ENCODE measurements at places on chromosomes 2 and 18.

DNA sequence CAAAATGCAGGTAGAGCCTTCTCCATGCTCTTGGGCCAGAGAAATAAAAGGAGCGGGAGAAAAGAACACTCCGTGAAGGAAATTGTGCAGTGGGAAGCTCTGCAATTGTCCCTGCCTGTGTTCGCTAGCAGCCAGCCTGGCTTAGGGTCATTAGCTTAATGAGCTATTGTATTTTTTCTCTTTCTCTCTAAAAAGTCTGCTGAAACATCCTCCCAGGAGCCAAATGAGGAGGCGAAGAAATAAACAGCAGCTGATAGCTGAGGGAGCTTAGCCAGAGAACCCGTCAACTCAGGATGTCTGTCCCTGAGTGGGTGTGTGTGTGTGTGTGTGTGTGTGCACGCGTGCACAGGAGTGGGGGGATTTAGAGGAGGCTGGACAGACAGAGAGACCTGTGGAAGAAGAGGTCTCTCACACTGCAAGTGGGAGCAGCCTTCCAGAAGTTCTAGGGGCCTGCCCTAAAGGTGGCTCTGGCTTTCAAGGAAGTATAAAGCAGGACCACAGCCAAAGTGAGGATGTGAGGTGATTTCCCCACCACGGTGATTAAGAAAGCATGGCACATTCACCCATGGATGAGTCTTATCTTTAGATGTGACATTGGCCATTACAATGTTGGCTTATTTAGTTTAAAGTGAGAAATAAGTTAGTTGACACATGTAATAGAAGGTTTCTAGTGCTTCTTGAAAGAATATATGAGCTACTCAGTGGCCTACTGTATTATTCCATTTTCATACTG, 690.4 kb downstream of the RNF144A start:
- no peak for DNase-seq

DNA sequence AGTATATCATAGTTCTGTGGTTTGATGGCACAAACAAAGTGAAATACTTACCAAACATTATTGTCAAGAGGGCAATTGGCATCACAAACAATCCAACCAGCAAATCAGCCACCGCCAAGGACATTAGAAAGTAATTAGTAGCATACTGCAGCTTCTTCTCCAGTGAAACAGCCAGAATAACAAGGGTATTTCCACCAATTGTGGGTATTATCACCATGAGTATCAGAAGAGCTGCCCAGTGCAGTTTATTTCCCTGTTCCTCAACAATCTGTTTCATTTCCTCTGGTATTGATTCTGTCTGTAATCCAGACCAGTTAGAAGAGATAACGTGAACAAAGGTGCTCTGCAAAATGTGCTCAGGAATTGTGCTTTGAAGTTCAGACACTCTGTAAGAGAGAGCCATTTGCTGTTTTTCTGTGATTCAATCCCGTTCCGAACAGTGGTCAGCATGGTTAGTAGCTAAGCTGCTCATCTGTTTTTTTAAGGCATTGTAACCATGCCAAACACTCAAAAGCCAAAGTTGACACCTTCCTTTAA, 1.4 kb downstream of the HTR2B start:
- DNase-seq, result no peak

GRCh38 chr18:67074309-67074708, 442.2 kb downstream of the DSEL start:
- DNase-seq, result no peak

DNA sequence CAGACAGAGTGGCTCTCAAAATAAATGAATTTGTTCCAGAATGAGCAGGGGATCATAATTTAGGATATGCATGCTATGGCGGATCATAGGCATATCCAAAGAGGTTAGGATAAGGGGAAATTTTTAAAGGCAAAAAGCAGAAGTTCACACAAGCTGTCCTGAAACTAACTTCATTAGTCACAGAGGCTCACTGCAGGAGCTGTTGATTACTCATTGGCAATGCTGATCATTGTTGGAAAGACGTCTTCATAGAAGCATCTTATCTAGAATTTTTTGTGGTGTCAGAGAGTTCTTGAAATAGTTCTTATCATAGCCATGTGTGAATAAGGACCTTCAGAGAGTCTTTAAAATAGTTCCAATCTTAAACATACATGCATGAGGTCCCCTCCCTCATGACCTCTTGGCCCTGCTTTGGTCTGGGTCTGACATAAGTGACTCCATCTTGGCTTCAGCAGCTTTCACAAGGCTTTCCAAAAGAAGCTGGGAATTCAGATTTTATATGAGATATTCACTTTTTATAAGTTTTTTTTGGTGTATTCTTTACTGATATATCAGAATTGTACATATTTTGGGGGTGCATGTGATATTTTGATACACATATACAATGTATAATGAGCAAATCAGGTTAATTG, 7.5 kb upstream of the CCDC195 start:
- DNase-seq, result no peak

GRCh38 chr2:152005607-152006006, 93.2 kb downstream of the CACNB4 start:
- DNase-seq, result no peak

DNA sequence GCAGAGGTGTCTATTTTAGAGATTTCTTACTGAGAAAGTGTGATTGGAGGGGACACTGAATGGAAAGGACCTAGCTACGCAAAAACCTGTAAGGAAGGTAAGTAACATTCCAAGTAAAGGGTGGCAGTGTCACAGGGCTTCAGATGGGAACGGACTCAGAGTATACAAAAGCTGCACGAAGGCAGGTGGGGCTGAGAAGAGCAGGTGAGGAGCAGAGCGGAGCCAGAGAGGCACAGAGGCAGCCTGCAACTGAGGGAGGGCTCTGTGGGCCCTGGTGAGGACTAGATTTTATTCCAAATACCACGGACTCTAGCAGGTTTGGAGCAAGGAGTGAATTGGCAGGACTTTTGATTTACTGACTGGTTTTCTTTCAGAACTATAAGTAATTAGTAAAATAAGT, 331.3 kb upstream of the PKDCC start:
- DNase-seq, result no peak

- no peak for DNase-seq
Observed at GRCh38 chr2:165357758-165358157, 111.7 kb upstream of the CSRNP3 start.

DNA sequence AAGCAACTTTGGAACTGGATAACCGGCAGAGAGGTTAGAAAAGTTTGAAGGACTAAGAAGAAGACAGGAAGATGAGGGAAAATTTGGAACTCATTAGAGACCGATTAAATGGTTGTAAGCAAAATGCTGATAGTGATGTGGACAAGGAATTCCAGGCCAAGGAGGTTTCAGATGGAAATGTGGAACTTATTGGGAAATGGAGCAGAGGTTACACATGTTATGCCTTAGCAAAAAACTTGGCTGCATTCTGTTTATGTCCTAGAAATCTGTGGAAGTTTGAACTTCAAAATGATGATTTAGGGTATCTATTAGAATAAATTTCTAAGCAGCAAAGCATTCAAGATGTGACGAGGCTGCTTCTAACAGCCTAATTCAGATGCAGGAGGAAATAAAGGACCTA, 675.1 kb upstream of the SYT4 start:
- no peak for DNase-seq

DNA sequence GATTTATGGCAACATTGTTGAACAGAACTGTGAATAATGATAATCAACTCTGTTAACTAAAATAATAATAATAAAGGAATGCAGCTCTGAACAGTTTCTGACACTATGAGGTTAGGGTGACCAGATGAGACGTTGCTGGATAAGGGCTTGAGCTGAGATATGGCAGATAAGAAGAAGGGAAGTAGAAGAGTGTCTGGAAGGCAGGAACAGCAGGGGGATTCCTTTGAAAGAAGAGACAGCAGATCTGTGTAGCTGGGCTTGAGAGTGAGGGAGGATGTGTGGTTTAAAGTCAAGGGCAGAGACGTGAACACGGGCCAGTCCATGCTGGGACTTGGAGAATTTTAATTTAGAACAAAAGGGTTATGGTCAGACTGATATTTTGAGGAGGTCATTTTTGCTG, 273.1 kb upstream of the SLC14A2 start:
- no peak for DNase-seq

GRCh38 chr2:45436456-45436855, 174.6 kb downstream of the SRBD1 start:
- no peak for DNase-seq

DNA sequence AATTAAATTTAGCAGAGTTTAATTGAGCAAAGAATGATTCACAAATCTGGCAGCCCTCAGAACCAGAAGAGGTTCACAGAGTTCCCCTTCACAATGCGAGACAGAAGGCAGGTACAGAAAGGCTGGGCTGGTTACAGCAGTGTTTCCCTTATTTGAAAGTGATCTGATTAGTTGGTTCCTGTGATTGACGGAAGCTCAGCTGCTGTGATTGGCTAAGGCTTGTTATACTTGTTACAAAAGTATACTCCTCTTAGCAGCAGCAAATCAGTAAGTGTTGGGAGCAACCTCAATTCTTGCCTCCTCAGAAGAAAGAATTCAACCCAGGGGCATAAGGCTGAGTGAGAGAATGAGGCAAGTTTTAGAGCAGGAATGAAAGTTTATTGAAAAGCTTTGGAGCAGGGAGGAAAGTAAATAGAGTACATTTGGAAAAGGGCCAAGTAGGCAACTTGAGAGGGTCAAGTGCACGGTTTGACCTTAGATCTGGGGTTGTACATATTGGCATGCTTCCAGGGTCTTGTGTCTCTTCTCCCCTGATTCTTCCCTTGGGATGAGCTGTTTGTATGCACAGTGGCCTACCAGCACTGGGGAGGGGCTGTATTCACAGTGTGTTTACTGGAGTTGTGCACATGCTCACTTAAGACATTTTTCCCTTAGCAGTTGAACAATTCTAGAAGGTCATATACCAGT, 431.8 kb upstream of the RAB12 start:
- no peak for DNase-seq

DNA sequence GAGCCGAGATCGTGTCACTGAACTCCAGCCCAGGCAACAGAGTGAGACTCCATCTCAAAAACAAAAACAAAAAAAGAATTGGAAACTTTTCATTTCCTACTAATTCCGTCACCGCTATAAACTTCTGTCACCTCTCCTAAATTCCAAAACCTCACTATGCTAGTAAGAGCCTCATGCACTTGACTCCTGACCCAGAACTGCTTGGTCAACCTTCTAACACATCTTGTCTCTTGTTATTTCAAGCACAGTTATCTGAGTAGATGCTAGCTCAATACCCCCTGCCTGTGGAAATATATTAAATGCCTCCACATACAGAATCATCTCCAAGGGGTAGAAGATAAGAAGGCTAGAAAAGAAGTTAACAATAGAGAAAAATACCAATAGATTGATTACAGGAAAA, 703.3 kb downstream of the NRXN1 start:
- DNase-seq, result no peak

- no peak for DNase-seq
Observed at GRCh38 chr2:69501301-69501700, 64.1 kb upstream of the NFU1 start.

DNA sequence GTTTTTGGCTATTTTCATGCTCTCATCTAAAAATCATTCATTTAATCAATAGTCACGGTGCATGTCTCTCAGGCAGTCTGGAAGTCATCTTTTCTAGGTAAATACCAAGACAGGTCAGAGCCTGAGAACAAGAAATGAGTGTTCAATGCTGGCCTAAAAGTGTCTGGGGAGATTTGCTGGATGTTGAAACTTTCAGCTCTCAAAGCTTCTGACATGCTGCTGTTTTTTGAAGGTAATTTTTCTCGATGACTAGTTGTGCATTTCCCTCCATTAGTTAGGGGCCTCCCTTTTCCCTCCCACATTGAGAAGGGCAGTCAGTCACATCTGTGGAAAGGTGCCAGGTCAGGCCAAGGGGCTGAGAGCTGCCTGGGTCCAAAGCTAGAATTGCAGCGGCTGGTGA, 115.6 kb downstream of the LPIN1 start:
- no peak for DNase-seq

- no peak for DNase-seq
Observed at GRCh38 chr2:157386247-157386646, 57.6 kb downstream of the CYTIP start.

DNA sequence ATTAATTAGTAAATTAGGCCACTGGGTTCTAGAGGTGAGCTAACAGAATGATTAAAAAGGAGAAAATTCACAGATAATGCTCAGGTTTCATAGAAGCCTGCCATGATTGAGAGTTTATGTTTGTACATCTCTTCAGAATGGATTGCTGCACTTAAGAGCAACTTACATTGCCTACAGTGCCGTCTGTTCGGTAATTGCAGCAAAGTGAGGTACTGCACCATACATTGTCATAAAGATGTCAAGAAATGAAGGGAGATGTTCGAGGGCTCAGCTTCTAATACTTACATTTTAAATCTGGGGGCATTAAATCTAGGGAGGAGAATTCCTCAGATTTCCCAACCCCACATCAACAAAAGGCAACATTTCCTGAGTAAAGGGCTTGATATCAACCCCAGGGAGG, 976.2 kb upstream of the FANCL start:
- no peak for DNase-seq

DNA sequence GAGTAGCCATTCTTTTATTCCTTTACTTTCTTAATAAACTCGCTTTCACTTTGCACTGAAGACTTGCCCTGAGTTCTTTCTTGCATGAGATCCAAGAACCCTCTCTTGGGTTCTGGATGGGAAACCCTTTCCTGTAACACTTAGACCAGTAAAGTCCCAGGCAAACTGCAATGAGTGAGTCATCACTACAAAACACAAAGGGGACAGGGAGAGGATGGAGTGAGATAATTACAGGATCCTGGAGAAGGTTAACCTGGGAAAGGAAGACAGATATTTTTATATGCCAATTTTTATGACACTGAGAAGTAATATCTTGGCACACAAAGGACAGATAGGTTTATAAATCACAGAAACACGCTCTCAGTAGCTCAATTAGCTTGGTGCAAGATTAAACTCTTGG, 48.7 kb downstream of the EHD3 start:
- no peak for DNase-seq

GRCh38 chr2:145080426-145080825, 560.5 kb upstream of the ZEB2 start:
- no peak for DNase-seq

DNA sequence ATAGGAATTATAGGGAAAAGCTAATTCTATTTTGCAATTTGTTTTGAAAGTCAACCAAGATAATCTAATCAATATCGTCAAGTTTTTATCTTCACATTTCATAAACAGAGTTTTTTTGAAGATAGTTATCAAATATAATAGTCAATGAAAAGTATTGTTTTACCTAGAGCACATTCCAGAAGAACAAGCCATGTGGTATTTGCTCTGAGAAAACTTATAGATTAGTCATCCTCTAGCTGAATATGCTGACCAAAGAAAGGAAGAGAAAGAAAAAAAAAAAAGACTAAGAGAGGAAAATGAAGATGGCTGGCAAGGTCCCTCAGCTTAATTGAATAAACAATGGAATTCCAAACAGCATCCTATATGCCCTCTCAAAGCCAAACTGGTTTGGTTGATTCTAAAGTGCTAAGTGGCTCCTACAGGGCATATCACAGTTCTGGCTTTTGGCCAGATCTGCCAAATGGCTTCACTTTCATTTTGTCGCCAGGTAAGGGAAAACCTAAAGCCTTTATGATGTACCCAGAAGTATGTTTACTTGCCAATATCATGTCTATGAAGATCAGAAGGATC, 132.6 kb downstream of the VWC2L start:
- no peak for DNase-seq

GRCh38 chr2:176160251-176160985, 3.3 kb downstream of the HOXD3 start:
- DNase-seq, result no peak
